H4 (cell line): ENCODE measurements at places on chromosomes 6 and 20. TPM values are rescaled to one million over a fixed set of nuclear protein-coding genes. Genes with fewer than 3 reads are reported as not detected.

XPO5 gene
- 35.3 and 36.1 TPM in 2 replicates for total RNA-seq

ZNF311 gene
- total RNA-seq: 1.2 and 3.0 TPM in 2 replicates

CD40 gene
- 6.2 and 13.7 TPM in 2 replicates for total RNA-seq

TSPO2 gene
- total RNA-seq: not detected in 2 replicates

- no peak for DNase-seq
These were observed 24.2 kb downstream of the TBC1D7 start for GRCh38 chr6:13304101-13304500.

DNA sequence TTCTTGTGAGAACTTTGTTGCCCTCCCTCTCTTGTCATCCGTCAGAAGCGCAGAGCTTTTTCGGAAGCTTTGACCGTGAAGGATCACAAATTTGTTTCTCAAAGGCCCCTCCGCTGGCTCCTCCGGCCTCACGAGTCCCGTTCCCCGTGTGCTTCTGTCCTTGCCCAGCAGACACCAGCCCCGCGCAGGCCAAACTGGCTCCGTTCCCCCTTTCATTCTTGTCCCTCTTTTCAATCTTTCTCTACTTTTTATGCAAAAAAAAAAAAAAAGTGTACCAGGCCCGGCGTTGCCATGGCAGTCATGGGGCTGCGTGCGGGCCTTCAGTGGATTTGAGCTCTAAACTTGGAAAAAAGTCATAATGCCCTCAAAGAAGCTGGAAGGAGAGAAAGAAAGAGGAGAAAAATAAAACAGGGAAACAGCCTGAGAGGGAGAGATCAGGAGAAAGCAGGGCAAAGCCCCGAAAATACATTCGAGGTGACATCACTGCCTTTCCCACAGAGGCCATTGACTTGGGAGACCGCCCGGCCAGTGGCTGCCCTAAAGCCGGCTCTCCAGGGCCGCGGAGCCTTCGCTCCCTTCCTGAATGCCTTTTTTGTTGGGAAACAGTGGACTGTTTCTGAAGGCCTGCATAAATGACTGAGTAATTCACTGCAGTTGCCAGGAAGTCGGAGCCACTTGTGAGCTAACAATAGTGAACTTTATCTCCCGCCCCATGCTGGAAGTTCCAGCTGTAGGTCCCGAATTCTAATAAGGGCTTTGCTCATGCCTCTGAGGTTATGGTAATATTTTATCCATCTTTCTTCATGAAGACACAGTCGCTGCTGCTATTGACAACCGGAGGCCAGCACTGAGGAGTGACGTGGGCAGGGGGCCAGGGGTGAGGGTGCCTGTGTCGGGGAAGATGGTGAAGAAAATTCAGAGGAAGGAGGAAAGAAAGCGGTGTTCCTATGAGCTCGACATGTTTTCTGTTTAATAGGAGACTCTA is 670.9 kb downstream of the QKI start:
- no peak for DNase-seq

DNA sequence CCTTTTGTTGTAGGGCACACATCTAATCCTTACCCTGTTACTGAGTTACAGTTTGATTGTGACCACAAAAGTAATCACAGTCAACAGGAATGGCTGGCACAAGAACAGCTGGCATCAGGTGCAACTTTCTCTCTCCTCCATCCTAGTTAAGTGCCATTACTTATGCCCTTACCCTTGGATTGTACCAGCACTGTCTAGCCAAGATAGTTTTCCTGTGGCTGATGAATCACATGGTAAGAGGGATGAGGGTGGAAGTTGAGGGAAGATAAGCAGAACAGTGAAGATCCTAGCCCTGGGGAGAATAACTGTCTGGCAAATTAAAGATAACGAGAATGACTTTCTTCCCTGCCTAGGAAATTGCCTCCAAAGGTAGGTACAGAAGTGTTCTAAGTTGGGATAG is 42.0 kb downstream of the RNF217 start:
- peak; percentile 15 for DNase-seq

GRCh38 chr6:46023216-46023915 is 7.7 kb upstream of the CLIC5 start:
- DNase-seq: no peak

GRCh38 chr6:156963712-156964700 is 186.8 kb downstream of the ARID1B start:
- DNase-seq: no peak

GRCh38 chr6:117440706-117441525 is 15.2 kb upstream of the ROS1 start:
- peak; percentile 74 for DNase-seq
